ENCODE measurements at places on chromosomes 7 and 10.

DNA sequence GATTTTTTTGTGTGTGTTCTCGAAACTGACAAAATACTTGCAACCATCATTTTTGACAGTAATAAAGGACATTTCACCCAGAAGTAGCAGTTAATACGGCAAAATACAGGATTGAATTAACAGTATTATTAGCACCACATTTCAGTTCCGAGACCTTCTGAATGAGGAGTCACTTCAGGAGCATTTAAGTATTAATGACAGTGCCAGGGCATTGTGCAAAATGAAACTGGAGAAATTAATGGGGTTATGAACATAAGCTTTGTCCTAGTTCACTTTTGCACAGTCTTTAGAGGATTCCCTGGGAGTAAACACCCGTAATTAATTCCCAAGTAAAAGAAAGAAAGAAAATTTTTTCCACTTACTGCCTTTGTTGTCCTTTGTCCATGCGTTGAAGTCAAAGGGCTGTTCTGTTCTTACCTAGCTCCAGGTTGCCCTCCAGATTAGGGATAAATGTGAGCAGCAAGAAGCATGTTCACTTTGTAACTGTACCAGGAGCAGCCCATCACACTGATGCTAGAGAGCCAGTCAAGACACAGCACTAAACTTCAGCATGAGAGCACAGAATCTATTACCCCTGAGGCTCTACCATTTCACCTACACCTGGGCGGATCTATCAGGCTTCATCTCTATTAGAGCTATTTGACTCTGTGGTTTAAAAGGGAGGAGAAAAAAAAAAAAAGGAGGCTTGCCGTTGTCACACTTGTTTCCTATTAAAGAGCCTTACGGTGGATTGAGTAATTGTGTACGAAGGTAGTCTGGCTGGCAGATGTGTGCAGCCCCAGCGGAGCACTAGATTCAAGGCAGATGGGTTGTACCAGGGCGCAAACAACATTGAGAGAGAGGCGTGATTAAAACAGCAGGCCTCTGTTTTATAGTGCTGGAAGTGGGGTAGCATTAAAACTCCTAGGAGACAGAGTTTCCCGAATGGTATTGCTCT lies 297.8 kb upstream of the SEMA3A start:
- DNase-seq: no peak

GRCh38 chr7:116524609-116525297 lies at the start of gene CAV1:
CAV1 (plus strand) TSS chr7:116525036; CDS start chr7:116525063, 27 bp downstream.
- peak; percentile 67 for DNase-seq

DNA sequence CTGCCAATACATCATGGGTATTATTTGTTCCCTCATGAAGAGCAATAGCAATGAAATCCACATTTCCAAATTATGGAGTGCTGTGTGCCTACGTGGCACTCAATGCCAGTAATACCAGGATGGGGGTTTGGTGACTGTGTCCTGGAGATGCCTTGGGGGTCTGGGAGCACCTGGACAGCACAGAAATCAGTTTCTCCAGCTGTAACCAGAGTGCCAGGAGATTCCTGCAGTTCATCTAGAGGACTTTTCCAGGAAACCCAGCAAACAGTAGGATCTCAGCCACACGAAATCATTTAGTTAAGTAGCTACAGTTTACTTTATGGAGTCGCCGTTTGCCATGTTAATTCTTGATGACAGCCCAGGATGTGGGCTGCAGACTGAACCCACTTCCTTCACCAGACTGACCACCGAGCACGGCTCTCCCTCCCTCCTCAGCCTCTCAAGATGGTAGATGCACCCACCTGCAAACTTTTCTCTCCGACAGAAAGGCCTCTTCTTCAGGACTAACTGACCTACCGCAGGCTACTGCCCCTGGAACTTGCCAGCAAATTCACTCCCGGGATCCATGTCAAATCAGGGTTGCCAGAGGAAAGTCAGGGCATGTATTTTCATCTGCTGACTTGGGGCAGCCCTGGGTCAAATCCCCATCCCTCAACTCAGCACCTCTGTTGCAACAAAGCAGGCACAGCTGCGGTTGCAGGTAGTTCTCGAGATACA lies 30.3 kb downstream of the MKI67 start:
- DNase-seq: no peak

DNA sequence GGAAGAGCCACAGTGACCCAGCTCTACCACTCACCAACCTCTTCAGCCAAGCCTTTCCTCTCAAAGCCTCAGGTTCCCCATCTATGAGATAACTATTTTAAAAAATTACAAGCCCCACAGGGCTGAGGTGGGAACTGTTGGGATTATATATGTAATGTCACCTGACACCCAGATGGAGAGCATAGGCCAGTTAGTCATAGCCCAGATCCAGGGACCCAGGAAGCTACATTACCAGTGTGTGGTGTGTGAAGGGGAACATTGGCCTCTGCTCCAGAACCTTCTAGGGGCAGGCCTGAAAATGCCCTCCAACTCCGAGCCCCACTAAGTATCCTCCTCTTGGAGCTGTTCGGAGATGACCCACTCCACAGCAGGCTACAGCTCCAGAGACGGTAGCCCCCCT lies 162.4 kb downstream of the NRF1 start:
- DNase-seq: no peak

- DNase-seq: no peak
These were observed 121.6 kb downstream of the C10orf105 start for GRCh38 chr10:71597821-71598498.
